CD4-positive, alpha-beta T cell treated with Interleukin-17A for 1 hour (primary cell): ENCODE measurements at places on chromosomes 3 and 15.

DNA sequence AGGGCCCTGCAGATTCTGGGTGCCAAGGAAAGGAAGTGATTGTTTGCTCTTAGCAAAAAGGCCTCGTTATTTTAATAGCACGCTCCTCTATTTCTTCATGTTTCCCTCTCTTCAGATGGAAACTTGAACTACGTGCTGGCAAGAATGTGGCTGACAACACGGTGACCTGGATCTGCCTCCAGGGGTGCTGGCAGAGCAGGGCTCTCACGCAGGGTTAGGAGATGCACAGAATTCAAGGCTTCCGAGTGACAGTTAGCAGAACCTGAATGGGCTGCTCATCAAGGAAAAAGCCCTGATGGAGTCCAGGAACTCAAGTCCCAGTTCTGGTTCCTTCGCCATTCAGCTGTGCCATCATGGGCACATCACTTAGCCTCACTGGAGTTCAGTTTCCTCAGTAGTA lies 22.7 kb downstream of the CYP19A1 start:
- DNase-seq = no peak

GRCh38 chr3:134486577-134487041 lies 752 bp downstream of the CEP63 start:
- peak; percentile 49 for DNase-seq

DNA sequence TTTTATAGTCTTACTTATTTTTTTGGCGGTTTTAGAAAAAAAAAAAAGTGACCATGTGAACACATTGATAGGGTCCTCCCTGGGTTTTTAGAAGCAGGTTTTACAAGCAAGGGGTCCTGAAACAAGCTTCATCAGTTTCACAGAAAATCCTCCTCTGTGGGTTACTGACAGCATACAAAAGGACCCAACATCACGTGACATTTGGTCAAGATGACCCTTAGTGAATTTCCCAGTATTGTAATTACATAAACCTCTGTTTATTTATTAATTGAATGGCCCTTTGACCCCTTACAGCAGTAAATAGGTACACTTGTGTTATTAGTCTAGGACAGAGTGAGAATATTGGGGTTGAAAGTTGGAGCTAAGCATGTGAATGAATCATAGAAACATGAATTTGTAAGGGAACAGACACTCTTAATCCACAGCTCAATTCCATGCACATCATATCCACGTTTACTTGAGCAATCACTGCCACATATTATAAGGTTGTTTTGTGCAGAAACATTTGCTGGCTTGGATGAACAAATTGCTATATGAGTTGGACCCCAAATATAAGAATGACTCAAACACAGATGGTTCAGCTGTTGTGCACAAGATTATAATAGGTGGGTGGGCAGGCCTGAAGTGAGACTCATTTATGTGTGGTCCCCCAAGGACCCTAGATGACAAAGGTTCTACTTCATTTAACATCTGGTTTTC lies 137.5 kb downstream of the ZNF385D start:
- no peak for DNase-seq

- no peak for DNase-seq
These were observed 92.5 kb upstream of the MBNL1 start for GRCh38 chr3:152176241-152176640.

GRCh38 chr3:186594591-186595113 lies 18.2 kb upstream of the AHSG start:
- no peak for DNase-seq

- no peak for DNase-seq
These were observed 45.6 kb upstream of the PAQR5 start for GRCh38 chr15:69253156-69253555.

DNA sequence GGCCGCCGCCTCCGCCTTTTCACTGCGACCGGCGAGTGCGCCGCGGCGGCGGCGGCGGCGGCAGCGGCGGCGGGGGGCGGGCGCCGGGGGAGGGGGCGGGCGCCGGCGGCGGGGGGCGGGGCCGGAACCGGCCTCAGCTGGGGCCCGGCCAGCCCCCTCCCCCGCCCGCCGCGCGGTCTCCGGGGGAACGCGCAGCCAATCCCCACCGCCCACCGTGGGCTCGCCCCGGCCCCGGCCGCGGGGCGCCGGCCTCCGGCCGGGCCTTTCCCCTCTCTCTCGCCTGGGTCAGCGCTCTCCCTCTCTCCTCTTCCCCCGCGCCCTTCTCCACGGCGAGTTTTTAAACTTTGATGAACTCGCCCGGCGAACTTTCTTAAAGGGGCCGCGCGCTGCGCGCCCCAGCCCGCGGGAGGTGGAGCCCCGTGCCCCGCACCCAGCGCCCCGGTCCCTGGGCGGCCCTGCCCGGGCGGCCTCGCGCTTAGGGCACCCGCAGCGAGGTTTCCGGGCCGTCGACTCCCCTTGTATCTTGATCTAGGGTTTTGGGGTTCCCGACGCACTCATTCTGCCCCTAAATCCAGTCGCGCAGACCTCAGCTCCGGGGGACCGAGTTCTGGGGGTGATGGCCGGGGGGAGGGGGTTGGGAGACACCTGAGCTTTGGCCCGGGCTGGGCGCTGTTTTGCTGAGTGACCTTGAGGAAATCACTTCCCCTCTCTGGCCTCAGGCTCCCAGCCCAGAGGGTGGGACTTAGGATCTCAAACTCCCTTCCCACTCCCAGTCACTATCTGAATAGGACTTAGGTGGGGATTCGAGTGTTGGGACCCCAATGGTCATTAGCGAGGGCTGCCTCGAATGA lies at the start of gene RBPMS2:
Gene RBPMS2 (minus strand): TSS at position 39 of the 851 bp plus-strand sequence. CDS start 270 bp downstream, outside the sequence.
- peak; percentile 2 for DNase-seq

- no peak for DNase-seq
These were observed 74.8 kb upstream of the GATA2 start for GRCh38 chr3:128567705-128568356.

DNA sequence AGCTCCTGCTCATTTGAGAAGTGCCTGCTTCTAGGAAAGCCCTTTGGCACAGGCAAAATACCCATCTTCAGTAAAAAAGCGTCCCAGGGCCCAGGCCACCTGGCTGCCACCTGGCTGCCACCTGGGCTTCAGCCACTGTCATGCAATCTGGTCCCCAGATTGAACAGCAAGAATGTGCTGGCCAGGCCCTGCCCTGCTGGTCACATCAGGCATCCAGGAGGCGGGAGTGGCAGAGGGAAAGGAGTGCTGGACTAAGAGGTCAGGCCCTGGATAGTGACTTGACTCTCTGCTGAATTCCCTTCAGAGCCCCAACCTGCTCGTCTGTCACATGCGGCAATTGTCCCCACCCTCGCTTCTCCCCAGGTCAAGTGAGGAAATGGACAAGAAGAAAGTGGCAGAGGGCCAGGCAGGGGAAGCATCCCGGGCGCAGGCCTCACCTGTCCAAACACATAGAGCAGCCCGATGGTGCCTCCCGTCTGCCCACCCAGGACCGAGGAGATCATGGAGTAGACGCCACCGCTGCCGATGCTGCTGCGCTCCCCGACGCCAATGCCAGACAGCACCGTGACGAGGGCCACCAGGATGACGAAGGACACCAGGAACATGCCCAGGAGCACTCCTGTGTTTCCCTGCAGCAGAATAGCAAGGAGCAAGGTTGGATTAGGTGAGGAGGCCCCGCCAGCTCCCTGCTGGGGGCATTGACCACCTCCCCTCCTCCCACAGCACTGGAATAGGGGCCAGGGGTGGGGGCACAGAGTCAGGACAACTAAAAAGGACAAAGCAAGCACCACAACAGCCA lies 25.5 kb downstream of the SLC12A8 start:
- DNase-seq = no peak

- no peak for DNase-seq
These were observed 646.6 kb downstream of the NTRK3 start for GRCh38 chr15:87609894-87610293.

DNA sequence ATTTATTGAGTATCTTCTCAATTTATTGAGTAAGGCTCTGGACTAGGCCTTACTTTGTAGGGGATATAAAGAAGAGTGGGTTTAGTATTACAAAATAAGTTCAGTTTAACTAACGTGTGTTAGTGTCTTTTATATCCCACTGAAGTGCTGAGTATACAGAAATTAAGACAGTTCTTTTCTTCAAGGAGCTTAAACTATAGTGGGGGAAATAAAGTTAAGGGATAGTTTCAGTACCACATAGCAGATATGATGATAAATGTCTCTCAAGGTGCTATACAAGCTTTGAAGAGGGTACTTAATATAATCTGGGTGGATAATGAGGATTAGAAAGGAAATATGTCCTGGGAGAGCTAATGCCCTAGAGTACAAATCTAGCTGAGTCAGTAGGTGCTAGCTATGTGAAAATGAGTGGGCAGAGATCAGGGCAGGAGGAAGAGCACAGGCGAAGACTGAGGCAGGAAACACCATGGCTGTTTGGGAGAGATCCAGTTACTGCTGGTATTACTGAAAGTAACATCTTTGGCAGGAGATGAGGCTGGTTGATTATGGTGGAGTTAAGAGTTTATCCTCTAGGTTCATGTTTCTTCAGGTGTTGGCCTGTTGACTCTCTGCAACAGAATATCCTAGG lies 46.0 kb downstream of the TEX9 start:
- no peak for DNase-seq

- DNase-seq = no peak
These were observed 18.5 kb downstream of the LIMD1 start for GRCh38 chr3:45612918-45613602.
